ENCODE measurements at places on chromosomes 7 and 10.

DNA sequence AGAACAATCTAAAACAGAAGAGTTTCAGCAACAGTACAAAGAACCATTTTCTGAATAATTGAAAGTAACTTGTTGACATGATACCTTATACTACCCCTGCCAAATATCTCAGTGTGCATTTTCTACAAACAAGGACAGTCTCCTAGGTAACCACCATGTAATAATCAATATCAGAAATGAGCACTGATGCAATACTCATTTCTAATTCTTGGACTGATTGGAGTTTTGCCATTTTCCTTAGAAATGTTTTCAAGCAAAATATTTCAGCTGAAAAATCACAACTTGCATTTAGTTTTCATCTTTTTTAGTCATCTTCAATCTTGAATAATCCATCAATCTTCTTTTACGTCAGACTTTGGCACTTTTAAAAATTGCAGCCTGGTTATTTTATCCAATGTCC lies 420.2 kb downstream of the CDC14C start:
- no peak for DNase-seq

DNA sequence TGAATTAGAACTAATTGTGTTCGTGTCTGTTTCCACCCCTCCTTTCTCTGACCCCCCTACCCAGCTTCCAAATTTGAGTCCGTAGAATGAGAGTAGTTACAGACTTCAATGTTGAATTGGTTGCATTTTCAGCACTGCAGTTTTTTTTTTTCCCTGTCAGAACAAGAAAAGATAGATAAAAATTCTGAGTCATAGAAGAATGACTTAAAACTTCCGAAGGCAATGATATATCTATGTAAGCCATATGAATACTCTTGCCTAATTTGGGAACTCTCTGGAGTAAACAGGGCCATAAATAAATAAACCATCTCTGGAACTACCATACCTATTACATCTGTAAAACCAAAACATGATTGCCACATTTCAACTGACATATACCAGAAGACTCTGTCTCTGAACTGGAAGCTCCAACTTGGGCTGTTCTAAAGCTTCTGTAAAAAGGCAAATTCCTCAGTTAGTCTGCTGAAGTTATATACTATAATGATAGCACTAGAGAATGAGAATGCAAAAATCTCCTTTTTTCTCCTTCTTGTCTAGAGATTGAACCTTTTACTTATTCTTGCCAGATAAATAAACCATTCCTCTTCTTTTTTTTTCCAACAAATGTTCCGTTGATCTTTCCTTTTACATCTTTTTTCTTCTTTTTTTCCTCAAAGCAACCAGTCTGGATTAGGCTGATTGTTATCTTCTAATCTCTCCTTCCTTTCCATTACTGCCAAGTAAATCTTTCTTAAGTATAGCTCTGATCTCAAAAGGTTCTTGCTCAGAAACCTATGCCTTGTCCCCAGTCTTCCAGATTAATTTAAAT lies 23.5 kb downstream of the VCL start:
- DNase-seq: no peak

GRCh38 chr7:85172530-85172941 lies 14.3 kb downstream of the SEMA3D start:
- no peak for DNase-seq

- DNase-seq: no peak
These were observed 10.3 kb downstream of the SUN1 start for GRCh38 chr7:842431-843031.

- no peak for DNase-seq
These were observed 326.2 kb upstream of the POT1 start for GRCh38 chr7:125255810-125256209.

DNA sequence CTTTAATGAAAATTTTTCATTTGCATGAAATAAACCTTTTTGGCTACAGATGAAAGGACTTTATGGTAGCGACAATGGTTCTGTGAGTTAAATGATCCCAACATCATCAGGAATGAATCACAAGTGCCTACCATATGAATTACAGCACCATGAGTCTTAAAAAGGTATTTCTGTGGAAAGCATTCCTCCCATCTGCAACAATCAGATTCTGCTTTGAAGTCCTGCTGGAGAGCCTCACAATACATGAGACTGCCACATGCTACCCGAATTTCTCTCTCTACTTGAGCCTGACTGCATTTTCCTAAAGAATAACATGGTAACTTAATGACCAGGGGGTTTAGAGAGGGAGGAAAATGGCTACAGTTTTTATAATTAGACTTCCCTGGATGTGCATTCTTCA lies 190.3 kb downstream of the TWIST1 start:
- DNase-seq: no peak

DNA sequence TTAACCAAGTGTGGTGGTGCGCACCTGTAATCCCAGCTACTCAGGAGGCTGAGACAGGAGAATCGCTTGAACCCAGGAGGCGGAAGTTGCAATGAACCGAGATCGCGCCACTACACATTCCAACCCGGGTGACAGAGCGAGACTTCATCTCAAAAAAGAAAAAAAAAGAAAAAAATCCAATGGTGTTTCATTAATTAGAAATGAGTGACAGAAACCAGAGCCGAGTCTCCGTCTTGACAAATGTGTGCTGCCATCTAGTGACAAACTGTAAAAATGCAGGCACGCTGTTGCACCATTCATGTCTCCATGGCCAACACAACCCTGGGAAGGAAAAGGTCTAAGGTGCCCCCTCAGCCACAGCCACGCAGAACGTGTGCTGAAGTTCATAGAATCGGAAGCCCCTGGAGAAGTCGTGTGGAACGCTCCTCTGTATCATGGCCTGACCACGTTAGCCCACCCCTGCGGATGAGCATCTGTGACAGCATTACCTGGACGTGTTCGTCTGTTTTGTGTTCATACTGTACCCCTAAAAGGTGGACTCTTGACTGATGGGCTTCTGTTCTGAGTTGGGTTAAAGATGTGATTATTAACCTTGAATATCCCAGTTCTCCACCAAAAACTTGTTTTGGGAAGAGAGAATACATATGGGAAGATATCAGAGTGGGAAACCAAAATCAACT lies 94.9 kb downstream of the LYZL2 start:
- peak; percentile 81 for DNase-seq

- no peak for DNase-seq
These were observed 150.4 kb downstream of the PRKG1 start for GRCh38 chr10:51224671-51225161.
